OCI-LY7 (cell line): ENCODE measurements at places on chromosomes 2 and 18.

- no peak for DNase-seq
Measured at GRCh38 chr2:142875652-142876051, 1.8 kb upstream of the KYNU start.

DNA sequence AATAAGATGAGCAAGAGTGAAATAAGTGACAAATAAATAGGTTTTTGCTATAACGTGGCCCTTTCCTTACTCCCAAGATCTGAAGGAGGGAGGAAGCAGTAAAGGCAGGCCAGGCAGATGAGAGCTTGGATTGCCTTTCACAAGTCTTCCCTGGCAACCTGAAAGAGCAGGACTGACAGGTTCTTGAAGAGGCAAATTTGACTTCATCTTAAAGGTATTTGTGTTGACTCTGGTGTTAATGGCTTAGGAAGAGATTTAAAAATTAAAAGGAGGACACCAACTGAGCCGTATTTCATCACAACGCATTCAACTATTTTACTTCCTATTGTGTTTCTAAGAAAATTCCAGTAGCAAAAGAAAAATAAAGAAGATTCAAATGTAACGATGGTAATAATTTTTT lies 3.2 kb downstream of the STRN start:
- DNase-seq = no peak

DNA sequence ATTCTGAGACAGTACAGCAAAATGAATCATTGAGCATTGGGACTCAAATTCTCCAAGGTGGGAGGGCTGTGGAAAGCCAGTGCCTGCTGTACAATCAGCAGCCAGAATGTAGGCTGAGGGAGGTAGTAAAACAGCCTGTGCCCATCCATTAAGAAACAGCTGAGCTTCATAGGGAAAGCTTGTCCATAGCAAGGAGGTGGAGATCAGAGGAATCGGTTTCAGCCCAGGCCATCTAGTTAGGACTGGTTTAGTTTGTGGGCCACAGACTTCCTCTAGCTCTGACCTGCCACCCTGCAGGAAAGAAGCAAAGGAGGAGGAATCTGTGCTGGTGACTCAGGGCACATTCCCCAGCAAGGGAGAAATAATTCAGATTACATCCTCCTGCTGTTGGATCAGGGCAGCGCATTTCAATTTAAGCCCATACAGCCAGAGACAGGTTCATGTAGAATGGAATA lies 333.4 kb downstream of the SETBP1 start:
- DNase-seq = no peak

- no peak for DNase-seq
Measured at GRCh38 chr2:74759986-74760385, 73.9 kb upstream of the HK2 start.

DNA sequence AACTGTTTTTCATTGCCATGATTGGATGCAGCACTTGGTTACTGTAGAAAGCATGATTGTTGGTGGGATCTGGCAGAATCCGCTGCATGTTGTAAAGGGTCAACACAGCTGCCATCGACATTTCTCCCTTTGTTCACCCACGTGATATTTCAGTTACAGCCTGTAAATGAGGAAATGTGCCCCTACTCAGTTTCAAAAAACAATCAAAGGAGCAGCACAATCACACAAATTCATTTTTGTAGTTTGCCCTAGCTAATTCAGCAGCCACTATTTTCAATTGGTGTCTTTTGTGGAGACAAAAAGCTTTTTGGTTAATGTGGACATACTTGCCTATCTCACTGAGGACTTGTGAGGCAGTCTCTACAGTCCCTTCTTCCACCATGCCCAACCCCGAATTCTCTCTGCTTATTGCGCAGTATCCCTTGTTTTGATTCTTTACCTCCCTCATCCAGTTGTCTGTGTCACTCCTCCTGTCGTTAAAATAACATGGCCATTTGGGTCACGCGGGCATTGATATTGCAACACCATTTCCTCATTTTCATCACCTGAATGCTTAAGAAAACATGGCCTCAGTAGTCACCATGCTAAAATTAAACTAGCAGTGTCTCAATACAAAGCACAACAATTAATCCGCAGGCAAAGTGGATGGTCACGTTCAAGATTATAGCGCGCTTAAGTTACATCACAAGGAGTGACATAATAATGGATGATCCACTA lies 6.4 kb upstream of the PROC start:
- DNase-seq = no peak

- no peak for DNase-seq
Measured at GRCh38 chr2:150144546-150145298, 342.7 kb downstream of the RND3 start.

- no peak for DNase-seq
Measured at GRCh38 chr2:180679693-180680092, 300.7 kb upstream of the UBE2E3 start.

DNA sequence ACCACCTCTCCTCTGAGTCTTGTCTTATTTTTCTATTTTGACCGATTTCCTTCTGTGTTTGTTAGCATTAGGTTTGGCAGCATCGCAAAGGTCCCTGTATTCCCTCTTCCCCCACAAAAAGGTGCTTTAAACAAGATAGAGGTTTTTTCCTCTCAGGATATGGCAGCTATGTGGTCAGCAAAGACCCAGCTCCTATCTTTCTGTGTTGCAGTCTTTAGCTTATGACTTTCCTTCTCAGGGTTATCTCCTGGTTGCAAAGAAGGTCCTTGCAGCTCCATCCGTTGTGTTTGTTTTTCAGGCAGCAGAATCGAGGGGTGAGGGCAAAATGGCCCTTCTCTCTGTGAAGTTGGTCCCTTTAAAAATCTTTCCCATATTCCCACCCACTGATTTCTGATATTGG lies 38.4 kb downstream of the GALNT1 start:
- no peak for DNase-seq

- no peak for DNase-seq
Measured at GRCh38 chr18:14962626-14963025, 214.7 kb downstream of the ANKRD30B start.

GRCh38 chr2:217776631-217777030 lies 226.2 kb downstream of the TNS1 start:
- no peak for DNase-seq
